ENCODE measurements at places on chromosomes 6 and 20.

- DNase-seq: no peak
Measured at GRCh38 chr6:158996856-158997255, 3.1 kb downstream of the RSPH3 start.

- DNase-seq: no peak
Measured at GRCh38 chr6:156731396-156731795, 45.8 kb upstream of the ARID1B start.

- no peak for DNase-seq
Measured at GRCh38 chr6:5905431-5906339, 101.0 kb downstream of the NRN1 start.

DNA sequence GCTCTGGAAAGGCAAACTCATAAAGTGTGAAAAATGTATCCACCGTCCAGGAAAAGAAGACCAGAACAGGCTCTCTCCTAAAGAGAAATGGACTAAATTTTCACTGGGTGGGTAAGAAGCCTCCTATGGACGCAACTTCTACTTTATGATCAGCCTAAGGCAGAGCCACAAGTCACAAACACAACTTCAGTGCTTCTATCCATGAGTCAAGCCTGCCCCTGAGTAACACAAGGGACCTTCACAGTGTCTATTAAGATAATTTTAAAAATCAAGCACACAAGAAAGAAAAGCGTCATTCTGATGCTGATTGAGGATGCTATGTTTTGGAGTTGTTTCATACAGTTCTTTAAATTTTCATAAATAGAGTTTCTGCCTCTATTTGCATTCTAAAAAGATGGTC lies 601.7 kb upstream of the ARID1B start:
- no peak for DNase-seq

- no peak for DNase-seq
Measured at GRCh38 chr6:101936516-101936915, 543.0 kb downstream of the GRIK2 start.

- DNase-seq: no peak
Measured at GRCh38 chr6:143896126-143896860, 32.0 kb downstream of the ZC2HC1B start.

DNA sequence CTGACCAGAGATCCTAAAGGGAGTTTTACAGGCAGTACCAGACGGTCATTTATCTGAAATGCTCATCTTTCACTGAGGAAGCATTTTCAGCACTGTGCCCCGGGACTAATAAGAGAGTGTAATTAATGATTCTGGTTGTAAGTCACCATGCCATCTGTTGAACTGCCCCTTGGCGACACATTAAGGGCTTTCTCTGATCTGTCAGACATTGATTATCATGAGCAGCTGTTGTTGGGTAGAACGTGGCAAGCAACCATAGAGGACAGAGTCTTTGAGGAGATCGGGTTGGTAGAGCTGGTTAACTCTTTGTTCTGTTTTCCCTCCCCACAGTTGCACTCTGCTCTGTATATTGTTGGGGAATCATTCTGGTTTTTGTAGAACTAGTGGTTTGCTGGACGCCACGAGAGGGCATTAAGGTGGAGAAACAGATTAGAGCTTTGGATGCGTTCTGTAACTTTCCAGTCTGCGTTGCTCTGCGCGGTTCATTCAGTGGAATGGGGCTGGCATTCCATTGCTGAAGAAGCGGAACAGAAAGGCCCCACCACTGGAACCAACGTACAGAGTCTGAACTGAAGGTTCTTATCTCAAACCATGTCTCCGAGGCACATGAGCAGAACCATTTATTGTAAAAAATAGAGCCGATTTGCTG lies 34.3 kb downstream of the RPRD1B start:
- DNase-seq: no peak

DNA sequence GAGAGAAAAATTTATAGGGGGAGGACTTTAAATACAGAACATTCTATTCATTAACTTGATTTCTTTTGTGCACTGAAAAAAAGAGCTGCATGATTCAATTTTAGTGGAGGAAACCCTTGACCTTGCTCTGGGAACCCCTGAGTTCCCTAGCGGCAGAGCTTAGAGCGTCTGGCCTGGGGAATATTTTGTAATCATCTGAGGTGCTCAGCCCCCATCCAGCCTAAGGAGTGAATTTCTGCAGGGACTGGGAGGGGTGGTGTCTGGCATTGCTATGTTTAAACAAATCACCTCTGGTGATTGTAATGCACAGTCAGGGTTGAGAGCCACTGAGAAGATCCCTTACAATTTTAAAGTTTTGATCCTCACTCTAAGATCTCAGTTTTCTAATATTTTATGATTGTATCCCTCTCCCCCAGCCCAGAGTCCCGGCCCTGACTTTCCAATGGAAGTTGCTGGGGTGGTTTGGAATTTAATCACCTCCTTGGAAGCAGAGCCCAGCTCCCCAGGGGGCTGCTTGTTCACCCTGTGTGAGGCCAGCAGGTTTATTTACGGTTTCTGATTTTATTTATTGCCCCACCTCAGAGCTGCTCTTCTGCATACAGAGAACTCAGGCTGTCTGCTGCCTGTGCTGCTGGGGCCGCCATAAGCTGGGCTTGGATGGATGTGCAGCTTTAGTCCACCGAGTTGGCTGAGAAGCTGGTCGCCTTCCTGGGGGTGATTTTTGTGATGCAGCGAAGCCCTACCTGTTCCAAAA lies 263.1 kb downstream of the LRFN2 start:
- no peak for DNase-seq

DNA sequence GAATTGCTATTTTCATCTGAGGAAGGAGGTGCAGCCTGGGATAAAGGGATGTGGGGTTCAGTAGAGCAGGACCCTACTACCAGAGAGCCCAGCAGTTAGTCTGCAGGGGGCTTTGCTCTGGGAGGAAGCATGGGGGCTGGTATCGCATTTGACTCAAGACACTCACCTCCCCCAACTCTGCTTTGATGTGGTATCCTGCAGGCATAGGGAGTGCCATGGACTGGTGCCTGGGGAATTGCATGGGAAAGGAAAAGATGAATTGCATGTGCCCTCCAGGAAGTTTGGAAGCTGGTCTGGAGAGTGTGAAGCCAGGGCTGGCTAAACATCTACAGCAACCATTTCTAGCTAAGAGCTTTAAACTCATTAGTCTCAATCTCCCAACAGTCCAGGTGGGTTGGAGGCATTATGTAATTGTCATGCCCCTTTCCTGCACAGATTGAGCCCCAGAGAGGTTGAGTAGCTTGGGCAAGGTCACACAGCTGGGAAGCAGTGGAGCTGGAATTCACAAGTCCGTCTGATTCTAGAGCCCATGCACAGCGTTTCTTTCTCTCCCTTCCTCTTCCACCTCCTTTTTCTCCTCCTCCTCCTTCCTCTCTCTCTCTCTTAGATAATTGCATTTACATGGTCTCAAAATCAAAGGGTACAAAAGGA lies 26.2 kb upstream of the PNPLA1 start:
- DNase-seq: no peak

DNA sequence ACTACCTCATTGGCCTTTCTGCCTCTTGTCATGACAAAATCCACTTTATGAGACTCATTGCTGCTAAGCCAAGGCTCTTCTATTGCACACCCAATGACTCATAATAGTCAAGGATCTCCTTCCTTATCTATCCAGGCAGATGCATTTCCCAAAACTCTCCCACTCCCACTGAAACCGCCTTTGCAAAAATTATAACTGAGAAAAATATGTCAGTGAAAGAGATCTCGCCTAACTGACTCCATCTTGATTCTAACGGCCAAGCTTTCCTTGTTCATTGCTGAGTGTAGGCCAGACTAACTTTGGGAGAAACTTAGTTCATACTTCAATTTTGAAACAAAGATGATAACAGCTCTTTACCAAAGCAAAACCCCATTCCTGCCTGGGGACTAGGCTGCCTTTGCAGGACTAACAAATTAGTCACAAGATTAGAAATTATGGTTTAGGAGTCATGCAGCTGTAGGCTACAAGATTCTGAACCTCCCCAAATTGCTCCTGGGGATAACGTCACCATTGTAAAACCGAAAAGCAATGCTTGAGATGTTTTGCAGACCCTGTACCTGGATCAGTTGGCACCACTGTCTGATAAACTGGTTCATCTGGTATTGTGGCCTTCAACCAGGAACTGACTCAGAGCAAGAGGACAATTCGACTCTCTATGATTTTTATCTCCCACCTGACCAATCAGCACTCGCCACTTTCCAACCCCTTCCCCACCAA lies 47.1 kb downstream of the HAO1 start:
- no peak for DNase-seq

GRCh38 chr6:72810571-72811280 lies 188.9 kb downstream of the KCNQ5 start:
- no peak for DNase-seq

DNA sequence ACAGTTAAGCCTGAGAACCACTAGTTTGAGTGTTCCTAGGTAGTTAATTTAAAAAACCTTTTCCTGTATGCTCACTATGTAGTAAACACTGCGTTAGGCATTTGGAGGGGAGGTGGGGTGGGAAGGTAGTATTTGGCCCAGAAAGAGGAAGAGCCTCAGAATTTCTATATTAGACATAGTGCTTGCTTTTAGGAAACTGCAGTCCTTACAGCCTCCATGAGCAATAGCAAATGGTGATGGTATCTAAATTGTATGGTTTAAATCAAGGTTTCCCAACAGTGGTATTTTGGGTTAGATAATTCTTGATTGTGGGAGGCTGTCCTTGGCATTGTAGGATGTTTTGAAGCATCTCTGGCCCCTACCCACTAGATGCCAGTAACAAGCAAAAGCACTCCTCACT lies 61.5 kb upstream of the RIPOR2 start:
- DNase-seq: no peak

- DNase-seq: no peak
Measured at GRCh38 chr20:58461104-58461503, 54.1 kb downstream of the APCDD1L start.

DNA sequence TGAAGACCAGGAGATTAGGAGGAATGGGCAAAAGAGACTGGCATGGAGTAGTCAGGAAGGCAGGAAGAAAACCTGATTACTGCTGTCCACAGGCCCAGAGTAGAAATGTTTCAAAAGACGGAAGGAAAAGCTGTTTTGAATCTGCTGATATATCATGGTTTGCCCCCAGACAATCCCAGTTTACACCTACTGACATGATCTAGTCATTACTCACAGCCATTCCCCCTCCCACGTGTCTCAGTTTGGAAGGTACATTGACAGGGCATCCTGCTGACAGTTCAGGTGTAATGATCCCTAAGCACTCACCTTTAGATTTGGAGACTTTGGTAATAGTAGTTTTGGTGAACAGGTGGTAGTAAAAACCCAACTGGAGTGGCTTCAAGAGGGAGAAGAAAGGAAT lies 9.8 kb upstream of the TXNDC5 start:
- DNase-seq: no peak

GRCh38 chr20:9051508-9051907 lies 17.4 kb upstream of the PLCB4 start:
- DNase-seq: no peak

DNA sequence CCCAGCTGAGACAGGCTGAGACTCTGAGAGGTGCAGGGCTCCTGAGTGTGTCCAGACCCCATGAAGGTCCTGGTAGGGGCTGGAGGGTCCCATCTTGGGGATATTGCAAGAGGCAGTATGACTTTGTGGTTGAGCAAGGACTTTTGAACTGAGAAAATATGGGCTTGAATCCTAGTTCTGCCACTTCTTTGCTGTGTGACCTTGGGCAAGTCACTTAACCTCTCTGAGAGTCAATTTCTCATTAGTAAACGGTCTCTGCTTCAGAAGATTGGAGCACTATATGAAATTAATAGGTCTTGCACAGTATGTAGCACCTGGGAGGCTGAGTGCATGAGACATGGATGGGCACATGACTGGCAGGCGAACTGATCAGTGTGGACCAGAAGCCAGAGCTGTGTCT lies 42.7 kb downstream of the TFEB start:
- no peak for DNase-seq

GRCh38 chr6:152117156-152118133 lies 310.0 kb downstream of the ESR1 start:
- DNase-seq: no peak

DNA sequence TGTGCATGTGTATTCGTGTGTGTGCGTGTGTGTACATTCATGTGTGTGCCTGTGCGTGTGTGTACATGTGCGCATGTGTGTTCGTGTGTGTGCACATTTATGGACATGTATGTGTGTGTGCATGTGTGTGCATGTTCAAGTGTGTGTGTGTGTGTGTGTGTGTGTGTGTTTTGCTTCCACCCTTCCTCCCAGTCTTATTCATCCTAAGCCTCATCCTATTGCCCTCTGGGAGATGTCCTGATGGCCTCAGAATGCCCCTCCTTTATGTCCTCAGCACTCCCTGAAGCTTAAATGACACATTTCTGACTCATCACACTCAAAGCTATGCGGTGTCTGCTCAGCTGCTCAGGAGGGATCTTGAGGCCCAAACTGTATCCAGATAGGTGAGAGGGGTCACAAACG lies 76.6 kb upstream of the CCDC167 start:
- no peak for DNase-seq

- no peak for DNase-seq
Measured at GRCh38 chr6:24356310-24356973, 1.4 kb downstream of the DCDC2 start.

DNA sequence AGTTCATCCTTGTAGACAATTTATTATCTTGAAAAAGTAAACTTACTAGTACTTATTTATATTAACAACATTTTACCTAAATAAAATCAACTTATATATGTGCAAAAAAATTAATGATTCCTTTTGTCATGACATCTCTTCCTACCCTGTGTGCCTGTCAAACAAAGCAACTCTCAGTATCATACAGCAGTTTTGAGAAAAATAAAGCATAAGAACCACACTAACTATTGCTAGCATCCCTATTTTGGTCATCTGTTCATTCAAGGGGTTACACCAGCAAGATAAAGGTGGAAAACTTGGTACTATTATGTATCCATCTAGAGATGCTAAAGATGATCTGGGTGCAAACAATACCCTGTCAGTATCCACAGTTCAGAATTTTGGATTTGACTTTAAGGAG lies 7.4 kb upstream of the HLA-DRB1 start:
- DNase-seq: no peak

DNA sequence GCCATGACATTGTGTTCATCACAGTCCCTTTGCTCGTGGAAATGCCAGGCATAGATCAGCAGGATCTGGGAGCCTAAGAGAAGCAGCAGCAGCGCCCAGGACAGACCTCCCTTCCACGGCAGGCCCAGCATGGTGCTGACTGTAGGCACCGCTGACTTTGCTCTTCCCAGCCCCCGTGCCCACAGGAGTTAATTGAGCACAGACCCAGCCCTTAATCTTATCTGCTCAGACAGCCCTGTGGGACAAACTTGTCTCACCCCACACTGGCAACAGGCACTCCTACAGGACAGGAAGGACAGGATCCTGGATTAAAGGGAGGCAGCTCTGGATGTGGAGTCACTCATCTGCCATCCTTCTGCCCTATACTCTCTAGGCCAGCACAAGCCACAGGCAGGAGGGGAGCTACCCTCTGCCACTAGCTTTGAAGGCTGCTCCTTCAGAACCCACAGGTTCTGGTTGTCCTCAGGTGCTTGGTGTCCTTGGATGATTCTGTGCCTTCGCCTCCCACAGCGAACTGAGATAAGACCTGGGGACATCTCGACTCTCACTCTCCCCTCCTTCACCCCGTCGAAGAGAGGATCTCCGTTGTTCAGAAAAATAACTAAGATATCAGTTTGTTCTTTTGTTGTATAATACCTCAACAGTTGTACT lies at the start of gene CST9L:
Gene CST9L (minus strand): TSS at position 165 of the 651 bp plus-strand sequence. CDS start 34 bp downstream, at position 131.
- DNase-seq: no peak

GRCh38 chr20:19701429-19701828 lies 56.6 kb upstream of the RIN2 start:
- no peak for DNase-seq

Measured in activated CD8-positive, alpha-beta memory T cell treated with anti-CD3 and anti-CD28 coated beads for 4 hours (primary cell).